ENCODE measurements at places on chromosomes 6 and 20.

DNA sequence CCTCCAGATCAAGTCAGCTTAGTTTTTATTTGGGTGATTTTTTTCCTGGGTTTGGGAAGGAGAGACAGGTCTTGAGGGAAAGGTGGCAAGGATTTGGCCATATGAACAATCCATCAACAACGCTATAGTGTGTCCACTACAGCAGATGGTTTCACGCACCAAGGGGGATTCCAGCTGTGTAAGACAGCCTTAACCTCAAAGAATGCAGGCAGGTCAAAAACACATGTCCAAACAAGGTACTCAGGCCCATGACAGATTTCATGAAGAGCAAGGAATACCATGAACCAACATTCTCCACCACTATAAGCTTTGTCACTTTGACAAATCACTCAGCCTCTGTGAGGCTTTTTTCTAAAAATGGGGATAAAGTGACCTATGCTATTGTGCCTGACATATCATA is 2.0 kb downstream of the AIF1 start:
- DNase-seq, result no peak

DNA sequence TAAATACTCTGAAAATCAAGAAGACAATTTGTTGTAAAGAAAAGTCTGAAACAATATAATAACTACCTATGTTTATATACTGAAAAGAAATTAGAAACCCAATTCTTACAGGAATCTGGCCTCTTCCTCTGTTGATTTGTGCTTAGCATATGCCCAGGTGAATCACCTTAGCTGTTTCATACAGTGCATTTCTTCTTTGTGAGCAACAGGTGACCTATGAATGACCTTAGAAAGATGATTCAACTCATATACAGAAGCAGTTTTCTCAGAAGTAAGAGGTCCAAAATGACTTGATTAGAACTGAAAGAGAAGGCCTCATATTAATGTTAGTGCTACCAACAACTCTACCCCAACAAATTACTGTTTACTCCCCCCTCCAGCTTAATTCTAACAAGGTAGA is 419.5 kb upstream of the ID4 start:
- DNase-seq, result no peak

GRCh38 chr6:163513570-163514166 is 99.2 kb downstream of the QKI start:
- no peak for DNase-seq

- no peak for DNase-seq
Observed at GRCh38 chr6:30939473-30939872, 1.3 kb upstream of the MUCL3 start.

GRCh38 chr20:1702328-1702727 is 44.7 kb upstream of the SIRPG start:
- no peak for DNase-seq

- no peak for DNase-seq
Observed at GRCh38 chr6:28357036-28357435, 7.3 kb downstream of the ZKSCAN3 start.
